ENCODE measurements at places on chromosomes 12 and 14.

GRCh38 chr12:51862947-51863346 is 14.4 kb upstream of the FIGNL2 start:
- DNase-seq = no peak

GRCh38 chr14:23926543-23926942 is 27.0 kb upstream of the DHRS4 start:
- no peak for DNase-seq

DNA sequence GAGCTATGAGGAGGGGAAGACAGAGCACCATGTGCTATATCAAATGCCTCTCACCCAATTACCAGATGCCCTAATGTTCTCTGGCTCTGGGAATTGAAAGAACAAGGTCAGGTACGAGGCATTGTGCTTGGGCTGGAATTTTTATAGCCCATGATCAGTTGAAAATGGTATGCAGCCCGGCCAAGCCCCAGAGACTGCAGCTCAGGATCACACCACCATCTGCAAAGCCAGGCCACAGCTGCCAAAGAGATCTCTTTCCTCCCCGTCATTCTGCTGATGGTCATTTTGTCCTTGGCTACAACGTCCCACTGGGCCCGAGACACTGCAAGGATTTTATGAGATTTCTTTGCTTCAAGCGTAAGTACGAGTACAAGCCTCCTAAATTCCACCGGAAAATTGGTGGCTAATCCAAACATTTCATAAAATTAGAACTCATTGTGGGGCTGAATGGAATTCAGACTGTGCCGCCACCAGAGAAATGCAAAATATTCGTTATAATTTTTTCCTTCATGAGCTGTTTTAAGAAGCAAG is 15.1 kb downstream of the NUAK1 start:
- DNase-seq = no peak

DNA sequence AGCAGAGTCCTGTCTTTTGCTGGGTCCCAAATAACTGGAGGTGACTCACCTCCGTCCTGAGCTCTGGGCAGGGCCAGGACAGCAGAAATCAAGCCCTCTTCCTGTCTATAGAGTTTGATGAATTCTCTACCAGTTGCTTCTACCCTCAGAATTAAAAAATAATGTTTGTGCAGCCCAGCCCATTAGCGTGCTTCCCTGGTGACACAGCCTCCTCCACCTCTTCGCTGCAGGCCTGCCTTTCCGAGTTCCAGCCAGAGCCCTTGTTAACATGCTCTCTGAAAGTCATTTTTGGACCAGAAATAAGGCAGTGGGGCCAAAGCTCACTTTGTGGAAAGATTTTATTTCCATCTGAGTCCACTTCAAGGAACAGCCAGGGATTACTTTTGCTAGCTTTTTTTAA is 94.0 kb downstream of the TBX5 start:
- no peak for DNase-seq

- no peak for DNase-seq
These were observed 17.6 kb upstream of the PLEKHH1 start for GRCh38 chr14:67515386-67516079.

GRCh38 chr12:3493859-3494176 is 2.8 kb downstream of the PRMT8 start:
- DNase-seq = no peak

- DNase-seq = no peak
These were observed 8.5 kb upstream of the FGF23 start for GRCh38 chr12:4388032-4388431.

GRCh38 chr12:11879306-11879705 is 191.4 kb upstream of the BCL2L14 start:
- no peak for DNase-seq

DNA sequence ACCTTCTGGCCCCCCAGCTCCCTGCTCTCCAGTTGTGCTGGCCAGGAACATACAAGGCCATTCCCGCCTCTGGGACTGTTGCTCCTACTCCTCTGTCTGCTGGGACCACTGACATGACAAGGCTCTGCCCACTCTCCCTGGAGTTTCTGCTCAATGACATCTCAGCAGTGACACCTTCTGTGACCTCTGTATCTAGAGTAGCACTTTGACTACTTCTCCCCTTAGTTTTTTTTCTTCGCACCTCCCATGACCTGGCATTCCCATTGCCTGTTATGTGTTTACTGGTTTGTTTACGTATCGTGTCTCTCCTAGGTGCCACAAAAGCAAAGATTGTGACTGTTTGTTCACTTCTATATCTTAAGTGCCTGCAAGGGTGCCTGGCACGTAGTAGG is 40.1 kb upstream of the TMEM263 start:
- DNase-seq = no peak

GRCh38 chr14:59347915-59348314 is 117.3 kb downstream of the GPR135 start:
- no peak for DNase-seq

- no peak for DNase-seq
These were observed 4.3 kb downstream of the TEDC1 start for GRCh38 chr14:105495101-105495989.

DNA sequence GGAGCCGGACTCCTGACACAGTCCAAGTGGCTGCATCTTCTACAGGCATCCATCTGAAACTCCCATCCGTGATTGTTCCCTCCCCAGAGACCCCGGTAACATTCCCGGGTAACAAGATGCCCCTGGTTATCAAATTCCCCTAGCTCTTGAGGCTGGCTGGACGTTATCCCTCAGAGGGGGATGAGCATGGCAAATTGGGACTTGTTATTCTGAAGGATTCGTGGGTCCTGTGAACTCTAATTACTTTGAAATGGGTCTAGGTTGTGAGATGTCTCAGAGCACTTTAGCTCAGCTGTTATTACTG is 642 bp upstream of the PAN2 start:
- DNase-seq = peak; percentile 24

DNA sequence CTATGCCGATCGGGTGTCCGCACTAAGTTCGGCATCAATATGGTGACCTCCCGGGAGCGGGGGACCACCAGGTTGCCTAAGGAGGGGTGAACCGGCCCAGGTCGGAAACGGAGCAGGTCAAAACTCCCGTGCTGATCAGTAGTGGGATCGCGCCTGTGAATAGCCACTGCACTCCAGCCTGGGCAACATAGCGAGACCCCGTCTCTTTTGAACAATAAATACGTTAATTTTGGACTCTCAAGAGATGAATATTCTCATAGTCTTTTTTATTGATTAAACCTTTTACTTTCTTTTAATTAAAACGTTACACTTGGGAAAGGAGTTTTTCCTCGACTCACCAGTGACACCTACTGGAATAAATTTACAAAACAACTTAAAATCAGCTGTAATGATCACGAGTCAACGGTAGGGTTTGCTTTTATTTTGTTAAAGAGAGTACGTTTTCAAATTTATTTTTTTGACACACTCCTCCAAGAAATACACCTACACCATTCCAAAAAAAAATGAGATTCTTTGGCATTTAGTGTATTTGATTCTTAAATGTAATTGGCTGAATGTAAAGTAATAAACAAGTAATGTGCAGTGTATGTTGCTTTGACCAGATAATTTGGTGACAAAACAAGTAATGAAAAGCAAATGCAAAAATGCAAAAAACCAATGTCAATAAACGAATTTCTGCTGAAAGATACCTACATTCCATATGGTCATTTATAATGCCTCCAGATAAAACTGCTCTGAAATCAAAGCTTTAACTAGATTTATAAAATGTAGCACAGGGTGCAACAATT is 687 bp upstream of the RPS29 start:
- peak; percentile 69 for DNase-seq

GRCh38 chr14:102517392-102518062 is 8.0 kb upstream of the ANKRD9 start:
- no peak for DNase-seq

GRCh38 chr12:67669217-67669933 is 20.8 kb downstream of the DYRK2 start:
- no peak for DNase-seq

GRCh38 chr14:99673305-99674063 is 10.6 kb upstream of the CYP46A1 start:
- DNase-seq = no peak

DNA sequence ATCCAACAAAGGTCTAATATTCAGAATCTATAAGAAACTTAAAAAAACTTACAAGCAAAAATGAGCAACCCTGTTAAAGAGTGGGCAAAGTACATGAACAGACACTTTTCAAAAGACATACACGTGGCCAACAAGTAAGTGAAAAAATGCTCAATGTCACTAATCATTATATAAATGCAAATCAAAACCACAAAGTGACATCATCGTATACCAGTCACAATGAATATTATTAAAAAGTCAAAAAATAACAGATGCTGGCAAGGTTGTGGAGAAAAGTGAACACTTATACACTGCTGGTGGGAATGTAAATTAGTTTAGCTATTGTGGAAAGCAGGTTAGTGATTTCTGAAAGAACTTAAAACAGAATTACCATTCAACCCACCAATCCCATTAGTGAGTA is 199.1 kb downstream of the SNAPC1 start:
- DNase-seq = no peak

GRCh38 chr12:62296001-62296400 is 35.8 kb downstream of the USP15 start:
- DNase-seq = no peak

GRCh38 chr12:115268451-115268850 is 584.5 kb upstream of the TBX3 start:
- DNase-seq = no peak

GRCh38 chr14:40691066-40691465 is 915.6 kb upstream of the LRFN5 start:
- no peak for DNase-seq

DNA sequence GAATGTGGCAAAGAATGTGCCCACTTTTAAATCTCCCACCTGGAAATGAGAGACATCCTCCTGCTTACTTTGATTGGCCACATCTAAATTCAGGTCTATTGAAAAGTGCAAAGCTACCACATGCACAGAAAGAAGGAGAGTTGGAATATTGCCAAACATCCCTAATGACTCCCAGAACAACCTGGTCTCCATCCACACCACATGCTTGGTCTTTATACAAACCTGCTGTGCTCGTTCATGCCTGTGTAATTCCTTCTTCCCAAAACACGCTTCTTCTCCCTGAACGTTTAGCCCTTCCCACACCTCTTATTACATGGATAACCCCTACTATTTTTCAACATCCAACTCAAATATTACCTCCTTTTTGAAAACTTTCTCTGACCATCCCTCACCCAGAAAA is 66.2 kb upstream of the BCL2L14 start:
- DNase-seq = no peak

DNA sequence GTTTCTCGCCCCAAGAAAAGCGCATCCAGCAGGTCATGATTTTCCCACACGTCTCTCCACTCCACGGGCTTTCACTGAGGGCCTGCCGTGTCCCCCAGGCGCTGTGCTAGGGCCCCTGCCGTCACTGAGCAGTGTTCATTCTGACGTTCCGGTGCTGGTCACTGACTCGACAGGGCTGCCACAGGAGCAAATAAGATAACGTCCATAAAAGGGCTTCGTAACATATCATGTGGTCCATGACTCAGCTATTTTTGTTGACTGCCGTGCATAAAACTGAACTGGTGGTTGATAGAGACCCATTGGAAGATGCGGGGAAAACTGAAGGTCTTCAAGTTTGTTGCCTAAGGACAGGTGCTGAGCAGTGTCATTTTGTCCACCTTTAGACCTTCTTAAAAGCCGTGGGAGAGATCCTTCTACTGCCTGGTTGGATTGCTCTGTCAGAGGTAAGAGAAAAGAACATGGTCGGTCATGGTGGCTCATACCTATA is 46.3 kb downstream of the ADGRD1 start:
- DNase-seq = no peak

DNA sequence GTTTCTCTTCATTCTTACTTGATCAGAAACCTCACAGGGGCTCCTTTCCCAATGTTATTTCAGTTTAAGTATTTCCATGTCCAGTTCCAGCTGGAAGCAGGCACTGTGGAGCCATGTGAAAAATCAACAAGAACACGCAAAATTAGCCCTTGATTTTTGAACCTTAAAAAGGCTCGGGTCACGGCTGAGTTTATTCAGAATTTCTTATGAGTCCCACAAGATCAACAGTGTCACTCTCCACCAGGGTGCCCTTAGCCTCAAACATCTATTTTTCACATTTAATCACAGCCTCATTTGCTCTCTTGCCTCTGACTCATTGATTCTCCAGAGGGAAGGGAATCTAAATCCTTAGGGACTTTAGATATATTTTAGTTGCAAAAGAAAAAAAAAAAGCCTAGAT is 157.7 kb upstream of the AVPR1A start:
- no peak for DNase-seq

All from ACHN (cell line).